Activated CD4-positive, CD25-positive, alpha-beta regulatory T cell treated with anti-CD3 and anti-CD28 coated beads, Interleukin-2, amount 50 U/mL, for 24 hours (primary cell): ENCODE measurements at places on chromosomes 6 and 20.

DNA sequence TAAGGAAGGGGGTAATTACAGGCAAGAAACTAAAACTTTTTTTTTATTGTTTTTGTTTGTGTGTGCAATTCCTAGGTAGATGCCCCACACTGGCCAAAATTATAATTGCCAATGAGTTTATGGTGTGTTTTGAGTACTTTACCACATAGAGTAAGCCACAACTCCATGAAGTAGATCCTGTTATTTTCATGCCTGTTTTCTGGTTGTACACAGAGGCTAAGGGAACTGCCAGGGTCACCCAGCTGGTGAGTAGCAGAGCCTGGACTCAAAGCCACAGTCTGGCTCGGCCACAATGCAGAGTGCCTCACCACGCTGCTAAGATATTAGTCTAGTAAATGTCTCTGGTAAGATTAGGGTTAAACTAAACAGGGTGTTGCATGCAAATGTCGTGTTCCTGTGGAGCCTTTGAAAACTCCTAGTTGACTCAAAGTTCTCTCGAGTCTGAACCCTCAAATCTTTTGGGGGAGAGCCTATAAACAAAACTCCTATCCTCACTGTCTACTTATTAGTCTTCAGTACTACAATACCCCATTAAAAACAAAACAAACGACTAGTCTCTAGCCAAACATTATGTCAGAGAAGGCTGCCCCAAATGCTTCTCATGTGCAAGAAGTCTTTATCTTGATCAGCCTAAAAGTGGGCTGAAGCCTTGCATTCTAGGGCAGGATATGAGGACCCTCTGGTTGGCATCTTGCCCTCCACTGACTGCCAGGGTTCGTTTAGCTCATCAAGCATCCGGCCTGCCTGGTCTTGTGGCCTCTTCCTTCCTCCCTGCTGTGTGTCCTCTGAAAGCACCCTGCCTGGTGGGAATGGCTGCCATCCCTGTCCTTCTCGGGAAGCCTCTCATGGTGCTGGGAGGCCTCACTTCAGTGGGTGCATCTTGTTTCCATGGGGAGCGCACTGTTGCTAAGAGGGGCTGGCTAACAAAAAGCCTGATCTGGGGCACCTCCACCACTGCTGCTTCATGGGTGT is 4.2 kb downstream of the DUSP22 start:
- no peak for ATAC-seq

DNA sequence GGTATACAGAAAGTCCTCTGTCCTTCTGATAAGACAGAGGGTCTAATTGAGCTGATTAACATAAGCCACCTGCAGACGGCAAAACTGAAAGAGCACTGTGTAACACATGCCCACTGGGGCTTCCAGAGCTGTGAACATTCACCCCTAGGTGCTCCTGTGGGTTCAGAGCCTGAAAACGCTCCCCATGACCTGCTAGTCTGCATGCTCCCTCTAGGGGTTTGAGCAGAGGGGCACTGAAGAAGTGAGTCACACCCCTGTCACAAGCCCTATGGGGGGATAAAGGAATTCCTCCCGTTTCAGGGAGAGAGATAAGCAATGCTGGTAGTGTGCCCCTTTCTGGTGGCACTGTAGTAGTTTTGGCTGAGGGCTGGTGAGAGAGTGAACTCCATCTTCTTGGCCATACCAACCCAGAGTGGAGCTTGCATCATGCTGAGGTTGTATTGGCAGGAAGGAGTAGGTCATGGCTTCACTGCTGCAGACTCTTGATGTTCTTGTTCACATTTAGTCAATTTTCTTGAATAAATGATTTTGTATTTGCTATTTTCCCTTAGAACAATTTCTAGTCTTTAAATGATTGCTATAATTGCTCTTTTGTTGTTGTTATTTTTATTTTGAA is 637.5 kb upstream of the MAN1A1 start:
- ATAC-seq: no peak

GRCh38 chr6:150458579-150458978 is 89.8 kb downstream of the IYD start:
- ATAC-seq: no peak

DNA sequence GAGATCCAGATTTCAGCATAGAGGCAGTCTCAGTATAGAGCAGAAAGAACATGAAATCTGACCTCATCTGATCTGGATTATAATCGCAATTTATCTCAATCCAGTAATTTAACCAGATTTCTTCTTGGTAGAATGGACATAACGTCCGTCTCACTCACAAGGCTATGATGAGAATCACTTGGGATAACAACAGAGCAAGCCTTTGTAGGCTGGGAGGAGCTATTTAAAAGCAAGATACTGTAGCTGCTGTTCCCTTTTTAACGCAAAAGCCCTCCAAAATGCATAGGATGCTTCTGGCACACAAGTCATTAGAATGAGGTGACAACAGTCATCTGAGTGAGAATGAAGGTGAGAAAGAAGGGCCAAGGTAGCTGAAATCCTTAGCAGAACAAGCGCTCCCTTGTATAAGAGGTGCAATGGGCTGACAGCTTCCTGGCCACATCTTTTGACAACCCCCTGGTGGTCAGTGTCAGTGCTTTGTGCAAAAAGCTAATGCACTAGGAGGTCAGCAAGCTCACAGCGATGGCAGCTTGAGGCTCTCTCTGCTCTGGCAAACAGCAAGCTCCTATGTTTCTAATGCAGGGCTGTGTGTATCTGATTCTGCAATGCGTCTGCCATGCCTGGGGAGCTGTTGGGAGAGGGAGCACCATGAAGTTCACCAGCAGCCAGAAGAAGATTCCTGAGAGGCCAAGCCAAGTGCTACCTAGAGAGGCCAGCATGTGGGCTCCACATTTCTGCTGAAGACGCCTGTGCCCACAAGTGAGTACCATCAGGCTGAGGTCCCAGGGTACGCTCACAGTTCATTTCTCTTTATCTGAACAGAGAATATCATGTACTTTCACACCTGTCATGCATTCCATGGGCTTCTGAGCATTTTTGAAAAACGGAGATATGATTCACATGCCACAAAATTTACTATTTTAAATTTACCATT is 16.2 kb downstream of the METTL24 start:
- ATAC-seq: no peak

- no peak for ATAC-seq
These were observed 73.1 kb downstream of the PRND start for GRCh38 chr20:4794846-4795245.

- ATAC-seq: no peak
These were observed 68.5 kb upstream of the FOXO3 start for GRCh38 chr6:108492131-108492766.

DNA sequence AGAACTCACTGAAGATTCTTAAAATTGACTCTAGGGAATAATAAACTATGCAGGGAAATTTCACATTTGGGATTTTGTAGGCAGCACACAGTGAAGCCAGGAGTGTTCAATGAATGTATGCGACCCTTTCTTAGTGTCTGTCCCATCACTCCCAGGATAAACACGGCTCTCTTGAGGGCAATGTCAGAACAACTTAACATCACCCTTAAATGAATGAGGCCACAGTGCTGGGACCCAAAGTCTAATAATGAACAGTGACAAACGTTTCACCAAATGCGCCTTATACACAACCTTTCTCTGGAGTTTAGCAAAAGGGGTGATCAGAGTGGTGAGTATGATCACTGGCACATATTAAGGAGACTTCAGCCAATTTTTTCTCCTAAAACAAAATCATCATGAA is 237.3 kb downstream of the CLVS2 start:
- ATAC-seq: no peak

DNA sequence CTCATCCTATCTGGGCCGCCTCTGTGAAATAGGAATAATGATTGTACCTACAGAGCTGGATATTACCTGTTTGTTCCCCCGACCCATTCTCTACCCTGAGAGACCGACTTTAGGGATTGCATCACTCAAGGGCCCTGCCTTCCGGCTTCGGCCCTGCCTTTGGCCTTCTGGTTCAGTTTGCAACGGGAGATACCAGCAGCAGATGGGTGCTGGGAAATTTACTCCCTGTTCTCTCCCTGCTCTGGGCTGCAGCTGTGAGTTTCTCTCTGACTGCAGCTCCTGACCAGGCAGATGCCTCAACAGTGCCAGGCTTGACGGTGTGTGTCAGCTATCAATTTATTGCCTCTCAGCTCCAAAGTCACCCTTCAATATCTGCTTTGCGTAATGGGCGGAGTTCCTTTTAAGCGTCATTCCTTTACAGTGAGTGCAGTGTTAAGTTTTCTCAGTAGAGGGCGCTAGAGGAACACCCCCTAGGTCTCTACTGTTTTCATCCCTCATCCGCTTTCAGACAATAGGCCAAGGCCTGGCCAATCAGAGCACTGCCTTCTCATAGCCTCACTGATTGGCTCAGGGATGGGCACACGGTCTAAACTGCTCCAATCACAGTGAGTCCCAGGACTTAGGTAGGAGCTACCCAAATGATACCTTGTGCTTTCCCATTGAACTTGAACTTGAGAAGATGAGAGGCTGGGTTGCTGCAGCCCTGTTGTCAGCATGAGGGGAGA is 30.0 kb downstream of the KCNG1 start:
- peak; percentile 89 for ATAC-seq

DNA sequence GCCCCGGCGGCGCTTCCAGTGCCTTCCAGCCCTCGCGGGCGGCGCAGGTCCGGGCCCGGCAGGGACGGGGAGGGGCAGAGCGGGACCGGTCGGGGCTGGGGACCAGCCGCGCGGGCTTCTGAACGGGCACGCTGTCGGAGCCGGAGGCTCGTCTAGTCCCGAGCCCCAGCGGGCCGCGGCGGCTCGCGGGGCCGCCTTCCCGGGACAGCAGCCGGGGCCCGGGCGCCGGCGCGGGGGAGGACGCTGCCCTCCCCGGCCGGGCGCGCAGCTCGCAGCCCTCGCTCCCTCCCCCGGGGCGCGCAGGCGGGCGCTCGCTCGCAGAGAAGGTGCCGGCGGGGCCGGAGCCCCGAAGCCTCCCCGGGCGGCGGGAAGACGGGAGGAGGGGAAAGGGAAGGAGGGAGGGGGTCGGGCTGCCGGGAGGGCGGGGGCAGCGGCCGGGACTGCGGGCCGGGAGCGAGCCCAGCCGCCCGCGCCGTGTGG is 696 bp upstream of the SIRPA start:
- ATAC-seq: peak; percentile 17

DNA sequence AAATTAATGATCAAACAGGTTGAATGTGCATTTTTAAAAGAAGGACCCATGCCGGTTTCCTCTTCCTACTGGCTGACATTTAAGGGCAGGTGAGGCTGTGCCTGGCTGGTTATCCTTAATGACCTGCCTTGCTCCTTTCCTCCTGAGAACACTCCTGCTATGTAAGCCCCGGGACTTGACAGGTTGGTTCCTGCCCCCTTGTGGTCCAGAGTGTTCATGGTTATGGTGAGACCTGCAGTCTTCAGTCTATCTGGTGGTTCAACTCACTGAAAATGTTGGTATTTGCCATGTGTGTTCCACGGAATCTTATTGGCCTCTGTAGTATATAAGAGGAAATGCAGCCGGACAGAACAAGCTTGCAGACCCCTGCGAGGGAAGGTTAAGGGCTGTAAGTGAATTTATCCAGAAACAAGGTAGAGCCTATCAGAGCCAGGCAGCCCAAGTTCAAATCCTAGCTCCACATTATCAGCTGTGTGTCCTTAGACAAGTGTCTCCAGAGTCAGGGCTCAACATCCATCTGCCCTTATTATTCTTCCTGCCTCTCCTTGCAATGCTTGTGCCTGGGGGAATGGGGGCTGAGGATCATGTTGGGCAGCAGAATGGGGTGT is 5.2 kb upstream of the BPIFA3 start:
- ATAC-seq: no peak
